ENCODE measurements at places on chromosomes 12 and 14.
A peak's percentile ranks its signal among the peaks of the same experiment; 100 is the strongest.

- no peak for DNase-seq
These were observed 106.8 kb downstream of the PELI2 start for GRCh38 chr14:56224691-56225681.

- no peak for DNase-seq
These were observed 63.5 kb downstream of the DPF3 start for GRCh38 chr14:72830356-72830755.

DNA sequence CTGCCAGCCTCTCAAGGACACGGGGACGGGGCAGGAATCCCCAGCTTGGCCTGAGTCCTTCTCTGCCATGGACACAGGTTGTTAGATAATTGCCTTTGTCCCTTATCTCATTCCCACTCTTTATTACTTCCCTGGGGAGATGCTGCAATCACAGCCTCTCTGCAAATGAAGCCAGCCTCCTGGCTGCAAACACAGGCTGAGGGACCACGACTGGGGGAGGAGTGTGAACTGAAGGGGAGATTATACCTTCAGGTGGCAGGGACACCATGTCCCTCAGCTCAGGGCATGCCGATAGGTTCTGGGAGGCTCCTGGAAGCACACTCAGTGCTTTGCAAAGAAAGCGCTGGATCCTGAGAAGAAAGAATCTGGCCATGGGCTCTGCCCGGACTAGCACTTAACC, 16.1 kb upstream of the CHGA start:
- DNase-seq = no peak

DNA sequence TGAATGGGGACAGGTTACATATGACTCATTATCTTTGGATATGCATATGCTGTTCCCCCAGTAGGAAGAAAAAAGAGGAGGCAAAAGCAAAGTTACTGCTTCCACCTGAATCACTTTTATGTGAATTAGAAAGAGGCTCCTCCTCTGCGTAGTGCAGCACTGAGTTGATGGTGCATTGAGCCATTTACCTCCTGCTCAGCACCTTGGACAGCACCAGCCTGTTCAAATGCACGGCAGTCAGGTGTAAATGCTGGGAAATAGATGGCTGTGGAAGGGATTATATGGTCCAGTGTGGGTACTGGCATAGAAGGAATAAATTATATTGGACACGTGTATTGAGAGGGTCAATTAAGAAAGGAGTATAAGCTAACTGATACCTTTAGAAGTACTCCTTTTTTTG, 541.9 kb upstream of the SEL1L start:
- DNase-seq = peak; percentile 74

DNA sequence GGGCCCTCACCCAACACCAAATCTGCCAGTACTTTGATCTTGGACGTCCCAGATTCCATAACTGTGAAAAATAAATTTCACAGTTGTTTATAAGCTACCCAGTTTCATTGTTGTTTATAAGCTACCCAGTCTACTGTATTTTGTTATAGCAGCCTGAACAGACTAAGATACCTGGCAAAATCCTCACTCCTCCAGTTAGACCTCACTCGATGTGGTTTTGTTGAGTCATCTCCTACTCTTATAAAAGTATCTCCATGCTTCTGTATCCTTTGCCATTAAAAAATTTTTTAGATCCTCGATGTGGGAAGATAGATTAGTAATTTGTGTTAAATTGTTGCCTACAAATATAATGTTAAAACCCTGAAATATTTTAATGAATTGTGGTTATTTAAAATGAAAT, 16.0 kb downstream of the TXNDC16 start:
- DNase-seq = no peak
